ENCODE measurements at places on chromosomes 4 and X.

DNA sequence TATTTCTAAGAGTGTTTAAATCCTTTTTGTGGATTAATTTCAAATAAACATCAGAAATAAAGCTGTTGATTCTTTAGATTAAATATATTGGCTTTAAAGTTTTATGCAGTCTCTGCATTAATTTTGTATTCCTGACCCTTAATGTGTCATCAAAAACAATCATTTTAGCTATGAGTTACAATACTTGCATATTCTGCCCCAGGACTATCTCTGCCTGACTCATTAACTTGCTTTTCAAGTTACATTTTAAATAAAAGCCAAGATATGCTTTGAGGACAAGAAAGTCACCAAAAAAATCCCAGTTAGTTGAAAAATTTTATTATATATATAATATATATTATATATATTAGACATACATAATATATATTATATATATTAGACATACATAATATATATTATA is 208.7 kb downstream of the ADGRL3 start:
- no peak for DNase-seq

DNA sequence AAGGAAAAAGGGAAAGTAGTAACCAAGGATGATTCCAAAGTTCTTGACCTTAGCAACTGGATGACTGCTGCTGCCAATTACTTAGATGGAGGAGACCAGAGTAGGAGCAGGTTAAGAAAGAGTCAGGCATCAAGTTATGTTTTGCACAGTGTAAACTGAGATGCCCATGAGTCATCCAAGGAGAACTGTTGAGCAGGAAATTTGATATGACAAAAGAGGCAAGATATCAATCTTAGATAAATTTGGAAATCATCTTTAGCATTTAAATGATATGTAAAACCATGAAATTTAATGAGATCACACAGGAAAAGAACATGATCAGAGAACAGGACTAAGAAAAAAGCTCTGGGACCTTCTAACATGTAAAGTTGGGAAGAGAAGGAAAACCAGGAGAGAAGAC is 361.3 kb downstream of the OPHN1 start:
- no peak for DNase-seq

- peak; percentile 31 for DNase-seq
Observed at GRCh38 chrX:21479695-21480270, 105.6 kb downstream of the CNKSR2 start.

GRCh38 chr4:189792924-189793618 is 147.6 kb upstream of the FRG1 start:
- peak; percentile 42 for DNase-seq

DNA sequence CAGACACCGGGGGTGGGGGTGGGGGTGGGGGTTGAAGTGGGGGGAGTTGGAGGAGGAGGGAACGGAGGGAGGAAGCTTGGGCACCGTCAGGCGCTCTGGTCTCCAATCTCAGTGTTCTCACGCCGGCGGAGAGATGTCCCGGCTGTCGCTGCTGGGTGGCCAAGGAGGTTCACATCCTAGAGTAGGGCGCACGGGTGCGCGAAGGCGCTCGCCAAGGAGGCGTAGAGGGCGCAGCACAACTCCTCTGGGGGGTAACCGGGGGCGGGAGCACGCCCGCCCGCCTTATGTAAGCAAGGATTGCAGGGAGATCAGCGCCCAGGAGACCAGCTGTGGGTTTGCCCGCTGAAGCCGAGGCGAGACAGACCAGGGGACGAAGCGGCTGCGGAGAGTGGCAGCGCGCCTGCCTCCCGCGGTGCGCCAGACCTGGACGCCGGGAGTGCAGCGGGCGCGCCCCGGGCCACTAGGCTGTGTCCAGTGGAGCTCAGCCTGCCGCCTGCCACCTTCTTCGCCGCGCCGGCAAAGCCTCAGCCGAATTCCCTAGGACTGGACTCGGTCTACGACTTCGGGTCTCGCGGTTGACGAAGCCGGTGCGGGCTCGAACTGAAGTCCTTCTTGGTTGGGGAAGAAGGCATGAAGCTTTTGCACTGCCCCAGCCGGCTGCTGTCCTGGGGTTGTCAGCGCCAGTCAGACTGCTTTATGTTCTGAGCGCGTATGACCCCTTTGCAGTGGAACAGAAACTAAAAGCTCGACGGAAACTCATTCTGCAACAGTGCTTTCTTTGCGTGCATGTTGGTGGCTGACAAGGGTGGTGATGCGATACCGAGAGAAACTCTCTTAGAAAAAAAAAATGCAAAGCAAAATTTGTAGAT is 707 bp upstream of the UNC5C start:
- DNase-seq: no peak

DNA sequence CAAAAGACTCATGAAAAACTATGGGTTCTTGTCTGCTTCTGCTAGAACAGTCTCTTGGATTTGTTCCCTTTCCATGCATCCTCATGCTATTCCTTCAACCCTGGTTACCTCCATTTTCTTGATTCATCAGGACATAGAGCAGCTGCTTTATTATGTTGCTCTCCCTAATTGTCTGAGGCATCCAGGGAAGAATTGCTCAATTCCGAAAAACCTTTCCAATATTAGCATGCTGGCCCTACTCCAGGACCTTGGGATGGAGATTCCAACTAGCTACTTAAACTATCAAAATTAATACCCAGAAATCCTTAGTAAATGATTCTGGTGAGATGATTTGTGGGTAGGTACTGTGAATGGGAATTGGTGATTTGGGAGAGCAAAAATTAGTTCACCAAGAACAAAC is 56.6 kb upstream of the FAM47B start:
- DNase-seq: no peak

- no peak for DNase-seq
Observed at GRCh38 chr4:121788896-121789295, 12.2 kb upstream of the EXOSC9 start.

GRCh38 chr4:107319386-107319785 is 283.3 kb upstream of the DKK2 start:
- DNase-seq: no peak

DNA sequence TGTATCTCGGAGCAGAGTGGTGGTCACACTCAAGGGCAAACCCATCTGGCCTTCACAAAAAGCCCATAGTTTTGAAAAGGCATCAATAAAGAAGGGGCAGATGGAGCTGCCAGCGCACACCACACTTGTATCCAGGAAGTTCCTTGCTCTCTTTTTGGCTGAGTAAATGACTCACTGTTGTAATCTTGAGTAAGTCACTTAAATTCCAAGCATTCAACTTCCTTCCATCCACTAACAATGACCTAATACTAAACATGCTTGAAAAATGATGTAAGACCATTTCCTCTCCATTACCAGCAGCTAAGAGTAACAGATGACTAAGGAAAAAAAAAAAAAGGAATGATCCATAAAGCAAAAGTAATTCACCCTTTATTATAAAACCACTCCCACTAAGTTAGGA is 32.4 kb upstream of the MYOZ2 start:
- no peak for DNase-seq

- DNase-seq: no peak
Observed at GRCh38 chrX:10051866-10052480, 84.8 kb downstream of the CLDN34 start.

GRCh38 chrX:69238114-69238886 is 73.0 kb upstream of the PJA1 start:
- DNase-seq: no peak

DNA sequence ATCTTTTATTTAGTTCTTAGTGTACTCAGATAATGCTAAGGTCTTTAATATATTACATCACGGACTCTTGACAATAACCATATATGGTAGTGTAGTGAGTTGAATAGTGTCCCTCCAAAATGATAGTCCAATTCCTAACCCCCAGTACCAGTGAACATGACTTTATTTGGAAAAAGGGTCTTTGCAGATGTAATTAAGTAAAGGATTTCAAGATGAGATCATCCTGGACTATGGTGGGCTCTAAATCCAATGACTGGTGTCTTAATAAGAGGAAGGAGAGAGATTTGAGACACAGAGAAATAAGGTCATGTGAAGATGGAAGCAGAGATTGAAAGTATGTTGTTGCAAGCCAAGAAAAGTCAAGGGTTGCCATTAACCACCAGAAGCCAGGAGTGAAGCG is 236.5 kb upstream of the DIPK2B start:
- DNase-seq: no peak

GRCh38 chr4:105415281-105415744 is 58.5 kb downstream of the PPA2 start:
- no peak for DNase-seq

DNA sequence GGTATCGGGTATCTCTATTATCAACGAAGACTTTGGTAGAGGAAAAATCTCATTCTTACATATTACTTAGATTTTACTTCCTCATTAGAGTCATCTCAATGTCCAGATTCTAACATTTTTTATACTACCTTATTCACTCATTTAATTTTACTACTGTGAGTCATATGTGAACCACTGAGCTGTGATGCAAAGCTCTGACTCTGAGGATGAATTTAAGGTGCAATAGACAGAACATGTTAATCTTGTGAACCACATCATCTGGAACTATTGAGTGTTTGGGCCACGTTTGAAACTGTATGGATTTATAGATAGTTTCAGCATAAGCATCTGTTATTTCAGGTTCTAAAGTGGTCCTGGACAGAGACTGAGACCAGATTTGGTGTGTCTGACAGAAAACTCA is 78.4 kb downstream of the PWWP3B start:
- DNase-seq: no peak

DNA sequence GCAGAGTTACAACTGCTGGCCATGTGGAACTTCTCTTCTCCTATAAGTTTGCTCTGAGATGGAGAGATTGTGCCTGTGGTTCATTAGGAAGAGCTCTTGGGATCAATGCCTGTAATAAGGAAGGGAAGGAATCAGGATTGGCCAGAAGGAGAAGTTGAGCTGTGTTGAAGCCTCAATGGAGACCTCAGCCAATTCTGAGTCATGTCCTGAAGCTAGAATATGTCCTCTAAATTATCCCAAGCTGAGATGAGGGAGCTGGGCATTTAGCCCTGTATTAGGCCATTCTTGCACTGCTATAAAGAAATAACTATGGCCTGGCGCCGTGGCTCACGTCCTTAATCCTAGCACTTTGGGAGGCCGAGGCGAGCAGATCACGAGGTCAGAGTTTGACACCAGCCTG is 85.4 kb upstream of the DHX15 start:
- no peak for DNase-seq

DNA sequence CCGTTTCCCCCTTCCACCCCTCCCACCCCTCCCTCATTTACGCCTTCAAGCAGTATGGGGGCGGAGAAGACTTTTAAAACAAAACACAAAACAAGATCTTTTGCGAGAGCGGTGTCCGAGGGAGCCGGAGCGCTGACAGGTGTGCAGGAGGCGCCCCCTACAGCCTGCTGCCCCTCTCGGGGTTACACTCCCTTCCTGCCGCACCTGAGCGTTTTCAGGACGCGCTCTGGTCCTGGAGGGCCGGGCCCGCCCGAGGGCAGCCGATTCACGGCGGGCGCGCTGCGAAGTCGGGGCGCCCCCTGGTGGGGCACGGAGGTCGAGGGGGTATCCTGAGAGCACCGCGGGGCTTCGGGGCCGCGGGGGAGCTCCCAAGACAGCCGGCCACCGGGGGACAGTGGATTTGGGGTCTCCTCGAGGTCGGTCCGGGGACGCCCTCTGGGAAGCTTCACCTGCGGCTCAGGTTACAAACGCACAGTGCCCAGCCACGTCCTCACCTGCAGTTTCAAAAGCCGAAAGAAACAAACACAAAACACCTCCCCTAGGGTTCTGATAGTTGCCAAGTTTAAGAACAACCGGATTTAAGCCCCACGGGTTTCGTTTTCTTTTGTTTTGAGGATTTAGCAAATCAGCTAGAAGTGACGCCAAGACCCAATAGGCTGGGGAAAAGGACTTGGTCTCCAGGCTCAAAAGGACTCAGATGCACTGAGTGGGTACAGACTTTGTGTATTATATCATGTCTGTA is 8.0 kb upstream of the NEUROG2 start:
- DNase-seq: peak; percentile 75

- DNase-seq: no peak
Observed at GRCh38 chrX:112849016-112849415, 8.4 kb upstream of the AMOT start.

- DNase-seq: no peak
Observed at GRCh38 chr4:123776267-123776666, 379.7 kb downstream of the SPRY1 start.

GRCh38 chr4:168683595-168683994 is 186.7 kb downstream of the PALLD start:
- DNase-seq: no peak

DNA sequence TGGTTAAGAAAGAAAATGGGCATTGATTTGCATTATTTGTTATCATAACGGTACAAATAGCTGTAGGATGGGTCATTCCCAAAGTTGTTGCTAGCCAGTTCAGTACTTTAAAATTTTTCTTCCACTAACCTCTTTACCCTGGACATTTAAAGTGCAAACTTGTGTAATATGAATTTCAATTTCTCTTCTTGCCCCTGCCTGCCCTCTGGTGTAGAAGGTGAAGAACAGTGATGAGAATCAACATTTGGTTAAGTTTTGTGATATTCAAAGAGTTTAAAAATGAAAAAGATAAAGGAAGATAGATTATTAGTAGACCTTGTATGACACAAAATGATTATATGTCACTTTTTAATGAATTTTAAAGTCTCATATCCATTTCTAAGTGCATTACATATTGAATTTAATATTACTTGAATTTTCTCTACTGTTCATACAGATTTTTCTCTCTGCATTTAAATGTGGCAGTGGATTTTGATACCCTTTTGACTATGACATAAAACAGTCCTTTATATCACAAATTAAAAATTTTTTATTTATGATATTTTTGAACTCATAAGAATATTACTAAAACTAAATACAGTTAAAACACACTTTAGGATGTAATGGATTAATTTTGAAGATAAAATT is 337.7 kb downstream of the BMPR1B start:
- no peak for DNase-seq

DNA sequence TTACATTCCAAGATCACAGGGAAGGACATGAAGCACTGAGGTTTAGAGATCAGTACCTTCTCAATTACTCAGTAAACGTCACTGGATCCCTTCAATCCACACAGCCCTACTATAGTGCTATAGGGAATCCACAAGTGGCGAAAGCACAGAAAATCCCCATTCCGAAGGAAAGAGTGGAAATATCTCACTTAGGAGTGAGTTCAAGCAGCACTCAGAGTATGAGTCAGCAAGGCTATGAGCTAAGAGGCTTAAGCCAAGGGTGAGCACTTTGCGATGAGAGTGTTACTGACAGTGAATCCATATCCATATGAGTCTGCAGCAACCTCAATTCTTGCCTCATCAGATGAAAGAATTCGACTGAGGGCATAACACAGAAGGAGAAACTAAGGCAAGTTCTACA is 165.1 kb downstream of the VSIG4 start:
- DNase-seq: no peak

DNA sequence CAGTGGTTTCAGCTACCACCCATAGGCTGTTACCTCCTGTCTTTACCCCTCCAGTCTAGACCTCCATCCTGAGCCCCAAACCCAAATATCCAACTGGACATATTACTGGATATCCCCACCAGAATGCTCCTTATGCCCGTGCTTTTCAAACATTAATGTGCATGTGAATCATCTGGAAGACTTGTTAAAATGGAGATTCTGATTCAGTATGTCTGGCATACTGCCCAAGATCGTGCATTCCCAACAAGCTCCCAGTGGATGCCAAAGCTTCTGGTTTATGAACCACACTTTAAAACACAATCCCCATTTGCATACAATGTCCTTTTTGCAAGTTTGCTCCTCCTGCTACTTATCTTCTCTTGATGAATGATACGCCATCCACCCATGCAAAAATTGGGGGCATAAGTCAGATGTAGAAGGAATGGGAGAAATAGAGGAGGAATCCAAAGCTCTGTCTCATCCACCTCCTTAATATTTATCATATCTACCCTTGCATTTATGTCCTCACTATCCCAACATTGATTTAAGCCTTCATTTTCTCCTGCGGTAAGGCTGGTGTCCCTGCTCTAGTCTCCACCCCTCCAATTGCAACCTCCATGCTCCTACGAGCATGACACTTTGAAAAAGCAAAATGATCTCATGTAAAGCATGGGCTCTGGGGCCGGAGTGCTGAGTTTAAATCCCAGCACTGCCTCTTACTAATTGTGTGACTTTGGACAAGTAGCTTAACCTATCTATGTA is 7.4 kb upstream of the PGRMC1 start:
- no peak for DNase-seq
